NCI-H1092 treated with DMSO at 0.1 percent for 48 hours (cell line): ENCODE measurements at places on chromosomes 1 and 21.

GRCh38 chr1:153942766-153943549, 3.6 kb downstream of the DENND4B start:
- no peak for DNase-seq

DNA sequence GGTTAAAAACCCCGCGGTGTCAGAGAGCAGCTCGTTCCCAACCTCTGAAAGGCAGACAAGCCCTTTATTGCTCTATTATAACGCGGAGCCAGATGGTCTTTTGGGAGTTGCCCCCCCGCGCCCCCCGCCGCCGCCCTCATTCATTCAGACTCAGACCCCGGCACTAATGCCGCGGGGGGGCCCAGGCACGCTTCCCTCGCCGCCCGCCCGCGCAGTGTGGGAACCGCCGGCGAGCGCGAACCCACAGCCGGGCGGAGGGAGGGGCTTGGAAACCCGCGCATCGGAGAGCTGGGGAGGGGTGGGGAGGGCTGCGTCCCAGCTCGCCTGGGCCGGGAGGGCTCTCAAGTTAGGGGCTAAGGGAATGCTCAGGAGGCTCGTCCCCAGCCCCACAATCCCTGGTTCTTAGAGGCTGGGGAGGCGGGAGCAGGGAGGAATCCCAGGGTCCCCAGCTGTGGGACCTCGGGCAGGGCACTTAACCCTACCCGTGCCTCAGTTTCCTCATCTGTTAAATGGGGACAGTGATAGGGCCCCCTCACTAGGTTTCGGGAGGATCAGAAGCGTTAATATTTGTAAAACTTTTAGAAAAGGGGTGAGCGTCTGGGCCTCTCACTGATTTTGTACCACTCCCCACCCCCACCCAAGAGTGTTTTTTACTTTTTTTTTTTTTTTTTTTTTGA, 10.9 kb upstream of the HES5 start:
- DNase-seq, result no peak

DNA sequence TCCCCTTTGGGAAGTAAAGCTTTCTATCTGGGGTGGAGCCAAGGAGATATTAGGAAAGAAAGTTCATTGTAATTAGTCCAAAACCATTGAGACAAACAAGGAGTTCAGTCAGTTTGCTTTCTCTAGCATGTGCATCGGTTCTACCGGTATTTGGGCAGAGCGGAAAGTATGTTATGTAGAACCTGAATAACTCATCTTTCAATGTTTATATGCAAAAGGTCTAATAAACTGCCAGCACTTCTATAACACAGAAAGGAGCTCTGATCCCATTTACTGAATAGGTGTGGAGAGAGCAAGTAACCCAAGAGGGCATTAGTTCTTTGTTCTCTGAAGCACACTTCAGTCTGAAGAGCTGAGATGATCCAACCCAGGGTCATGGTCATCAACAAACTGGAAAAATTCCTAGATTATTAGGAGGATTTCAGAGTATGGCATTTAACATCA, 3.5 kb downstream of the TGFB2 start:
- DNase-seq, result peak; percentile 65

GRCh38 chr1:240235521-240236288, 144.0 kb downstream of the FMN2 start:
- DNase-seq, result no peak

DNA sequence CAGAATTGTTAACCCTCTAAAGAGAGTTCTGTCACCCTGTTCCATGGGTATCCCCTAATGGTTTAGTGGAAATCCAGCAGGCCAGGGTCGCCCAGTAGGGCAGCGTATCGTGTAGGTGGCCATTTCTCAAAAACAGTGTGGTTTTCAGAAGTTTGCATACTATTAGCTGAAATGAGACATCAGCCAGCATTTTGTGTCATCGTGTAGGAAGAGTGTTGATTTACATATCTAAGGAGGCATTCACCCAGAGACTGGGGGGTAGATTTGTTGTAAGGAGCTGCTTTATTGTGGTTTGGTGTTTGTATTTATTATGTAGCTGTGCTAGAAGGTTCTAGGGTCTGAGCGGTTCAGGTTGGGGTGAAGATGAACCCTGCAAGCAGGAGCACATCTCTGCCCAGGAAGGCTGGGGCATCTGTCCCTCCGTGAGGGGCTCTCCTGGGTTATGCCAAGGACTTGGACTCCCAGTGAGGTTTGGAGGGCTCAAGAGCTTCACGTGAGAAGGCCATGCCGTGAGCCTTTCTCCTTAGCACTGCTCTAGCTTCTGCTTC, 174.4 kb downstream of the PGBD5 start:
- no peak for DNase-seq

GRCh38 chr1:7454052-7454815, 316.9 kb upstream of the VAMP3 start:
- DNase-seq, result peak; percentile 26

- no peak for DNase-seq
These were observed 421.7 kb upstream of the CHRM3 start for GRCh38 chr1:238964631-238965030.

DNA sequence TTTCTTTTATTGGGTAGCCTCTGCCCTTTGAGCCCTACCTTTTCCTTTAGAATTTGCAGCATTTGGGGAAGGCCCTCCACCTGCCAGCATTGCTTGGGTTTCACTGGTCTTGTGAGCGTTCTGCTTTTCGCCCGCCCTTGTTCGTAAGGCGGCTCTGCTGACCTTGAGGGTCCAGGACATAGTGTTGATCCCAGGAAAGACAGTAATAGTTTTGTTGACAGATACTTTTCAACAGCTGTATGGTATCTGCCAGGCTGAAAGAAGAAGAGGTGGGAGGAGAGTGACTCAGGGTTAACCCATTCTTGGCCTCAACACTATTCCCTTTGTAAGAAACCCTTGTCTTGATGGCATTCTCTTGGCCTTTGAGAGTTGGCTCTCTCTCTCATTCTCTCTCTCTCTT, 113.4 kb upstream of the SPAG17 start:
- no peak for DNase-seq

- no peak for DNase-seq
These were observed 6.1 kb upstream of the GCSAML start for GRCh38 chr1:247542811-247543210.

DNA sequence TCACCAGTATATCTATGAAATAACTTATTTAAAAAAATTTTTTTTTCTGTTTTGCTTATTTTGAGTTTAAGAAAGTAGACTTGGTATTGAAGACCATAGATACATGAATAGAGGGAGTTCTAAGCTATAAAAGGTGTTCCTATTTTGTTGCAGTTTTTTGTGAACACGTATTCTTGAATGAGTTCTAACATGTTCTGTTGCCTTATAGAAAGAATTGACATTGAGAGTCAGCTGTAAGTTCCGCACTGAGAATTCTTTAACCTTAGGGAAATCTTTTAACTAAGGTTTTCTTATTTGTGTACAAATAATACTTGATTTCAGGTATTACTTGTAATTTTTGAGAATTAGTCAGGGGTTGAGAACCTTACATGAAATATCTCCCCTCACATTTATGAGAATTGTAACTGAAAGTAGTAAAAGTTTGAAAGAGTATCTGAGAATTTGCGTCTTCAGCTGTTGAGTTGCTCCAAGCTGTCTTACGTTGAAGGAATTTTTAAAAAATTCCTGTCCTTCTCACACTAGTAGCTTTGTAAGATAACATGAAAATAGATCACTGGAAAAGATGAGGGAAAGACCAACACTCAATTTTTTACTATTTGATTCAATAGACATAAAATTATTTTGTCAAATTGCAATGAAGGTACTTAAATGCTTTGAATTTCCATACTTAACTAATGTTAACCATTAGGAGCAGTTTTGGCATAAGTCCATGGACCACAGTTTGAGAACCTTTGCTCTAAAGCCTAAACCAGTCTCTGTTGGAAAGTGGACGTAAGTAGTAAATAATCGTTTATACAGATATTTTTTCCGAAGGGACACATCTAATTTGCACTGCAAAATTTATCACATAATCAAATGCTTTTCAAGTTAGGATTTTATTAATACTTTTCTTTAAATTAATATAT, 3.8 kb downstream of the DR1 start:
- no peak for DNase-seq

- DNase-seq, result no peak
These were observed 24.4 kb downstream of the EFCAB7 start for GRCh38 chr1:63547621-63548294.

DNA sequence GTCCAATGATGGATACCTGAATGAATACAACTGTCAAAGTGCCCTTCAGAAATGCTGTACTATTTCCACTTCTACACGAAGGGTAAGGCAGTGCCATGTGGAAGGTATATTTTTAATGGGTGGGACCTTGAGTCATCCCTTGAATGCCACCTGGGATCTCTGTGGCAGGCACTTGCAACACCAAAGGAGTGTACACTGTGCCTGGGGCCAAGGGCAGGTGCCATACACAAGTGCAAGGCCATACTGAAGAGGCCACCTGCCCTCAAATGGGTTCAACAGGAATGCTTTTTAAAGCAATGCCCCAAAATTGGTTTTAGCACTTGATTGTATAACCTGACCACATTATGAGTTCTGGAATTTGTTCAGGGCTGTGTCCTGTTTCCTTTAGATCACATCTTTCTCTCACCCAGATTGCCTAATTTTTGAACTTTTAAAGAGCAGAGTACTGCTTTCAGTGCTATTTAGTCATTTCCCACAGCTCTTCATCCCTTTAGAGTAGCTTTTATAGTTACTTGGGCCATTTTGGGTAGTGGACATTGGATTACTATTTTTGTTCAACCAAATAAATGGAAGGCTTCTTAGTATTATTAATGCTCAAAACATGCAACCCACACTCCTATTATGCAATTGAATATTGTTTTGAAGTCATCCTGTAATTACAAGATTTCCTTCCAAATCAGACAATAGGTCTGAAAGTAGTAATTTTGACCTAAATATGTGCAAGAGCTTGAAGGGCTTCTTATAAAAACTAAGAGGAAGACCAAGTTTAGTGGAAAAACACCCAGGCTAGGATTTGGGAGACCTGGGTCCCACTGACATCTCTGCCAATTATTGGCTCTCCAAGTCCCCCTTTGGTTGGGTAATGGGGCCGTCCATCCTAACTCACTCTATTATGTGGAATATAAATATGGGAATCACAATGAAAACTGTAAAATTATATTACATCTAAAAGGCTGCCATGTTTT, 57.2 kb downstream of the LEPR start:
- DNase-seq, result no peak

DNA sequence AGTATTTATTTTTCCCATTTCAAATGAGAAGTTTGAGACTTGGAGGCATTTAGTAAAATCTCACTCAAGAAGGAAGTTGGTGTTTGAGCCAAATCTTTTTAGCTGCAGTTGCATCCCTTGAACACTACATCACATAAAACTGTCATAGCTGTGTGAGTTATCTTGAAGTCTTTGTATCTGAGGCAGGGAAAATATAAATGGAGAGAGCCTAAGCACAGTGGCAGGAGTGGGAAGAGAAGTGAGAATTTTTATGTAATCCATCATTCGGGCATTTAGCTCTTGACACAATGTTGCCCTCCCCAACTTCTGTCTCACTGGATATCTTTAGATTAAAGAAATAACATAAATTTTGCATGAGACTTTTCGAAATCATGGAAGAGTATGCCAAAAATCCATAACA, 235.4 kb upstream of the GREM2 start:
- DNase-seq, result no peak

DNA sequence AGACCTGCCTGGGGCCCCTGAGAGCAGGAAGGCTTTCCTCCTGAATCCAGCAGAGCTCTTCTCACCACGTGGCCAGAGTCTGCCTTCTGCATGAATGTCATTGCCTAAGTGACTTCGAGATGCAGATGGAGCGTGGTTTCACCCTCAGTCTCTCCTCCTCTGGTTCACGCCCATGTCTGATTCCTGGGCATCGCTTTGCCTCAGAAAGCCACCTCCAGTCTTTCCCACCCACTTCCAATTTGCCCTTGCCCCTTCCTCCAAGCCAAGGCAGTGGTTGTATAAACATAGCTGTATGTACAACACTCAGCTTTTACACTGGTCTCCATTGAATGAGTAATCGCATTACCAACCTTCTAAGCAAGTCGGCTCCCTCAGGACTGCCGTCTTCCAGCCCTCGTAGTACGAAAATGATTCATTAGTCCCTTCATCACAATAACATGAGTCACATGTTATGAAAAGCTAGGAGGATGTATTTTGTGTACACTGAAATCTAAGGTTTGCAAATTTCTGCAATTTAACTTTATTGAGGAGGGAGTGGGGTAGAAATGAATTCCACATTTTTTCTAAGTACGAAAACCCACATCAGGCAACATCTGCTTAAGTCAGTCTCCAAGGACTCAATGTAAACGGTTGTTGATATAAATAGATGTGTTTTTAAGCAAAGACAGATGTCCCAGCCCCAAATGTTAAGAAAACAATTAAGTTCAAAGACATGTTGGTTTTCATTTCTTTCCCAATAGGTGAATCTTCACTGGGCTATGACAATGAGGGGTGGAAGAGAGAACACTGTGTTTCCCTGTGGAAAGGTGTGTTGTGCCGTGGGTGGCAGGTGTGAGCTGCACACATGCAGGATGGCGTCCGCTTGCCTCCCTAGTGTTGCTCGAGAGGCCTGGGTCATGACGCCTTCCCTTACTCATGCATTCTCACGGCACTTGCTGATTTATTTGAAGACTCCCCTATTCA, 32.3 kb upstream of the ETS2 start:
- DNase-seq, result no peak

DNA sequence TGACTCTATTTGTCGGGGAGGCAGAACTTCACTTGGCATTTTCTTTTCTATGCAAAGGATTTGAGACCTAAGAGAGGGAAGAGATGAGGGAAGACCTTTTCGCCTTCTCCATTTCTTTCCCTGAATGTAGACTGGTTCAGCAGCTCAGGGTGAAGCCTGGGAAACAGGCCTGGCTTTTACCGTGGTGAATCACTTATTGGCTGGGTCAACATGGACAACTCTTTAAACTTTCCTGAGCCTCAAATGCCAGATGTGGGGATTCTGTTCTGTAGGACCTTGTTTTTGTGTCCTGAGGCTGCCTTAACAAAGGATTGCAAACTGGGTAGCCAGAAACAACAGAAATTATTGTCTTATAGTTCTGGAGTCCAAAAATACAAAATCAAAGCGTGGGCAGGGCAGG, 455.8 kb upstream of the VAMP3 start:
- no peak for DNase-seq

GRCh38 chr1:166113630-166114029, 53.2 kb downstream of the FAM78B start:
- DNase-seq, result no peak

DNA sequence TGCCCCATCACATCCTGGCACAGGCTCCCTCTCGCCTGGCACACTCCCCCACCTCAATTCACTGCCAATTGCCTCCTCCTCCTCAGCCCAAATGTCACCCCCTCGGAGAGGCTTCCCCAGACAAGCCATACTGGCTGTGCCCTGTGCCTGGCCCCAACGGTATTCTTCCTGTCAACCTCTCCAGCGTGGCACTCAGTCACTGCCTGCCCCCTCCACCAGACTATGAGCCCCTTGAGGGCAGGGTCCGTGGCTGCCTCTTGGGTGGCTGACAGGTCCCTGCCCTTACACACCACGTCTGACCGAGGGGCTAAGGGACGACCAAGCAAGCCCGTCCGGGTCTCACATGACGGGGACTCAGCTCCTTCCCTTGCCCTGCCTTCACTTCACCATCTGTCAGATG, 74.9 kb downstream of the MRPL37 start:
- DNase-seq, result no peak
